ENCODE measurements at places on chromosomes 4 and X.

DNA sequence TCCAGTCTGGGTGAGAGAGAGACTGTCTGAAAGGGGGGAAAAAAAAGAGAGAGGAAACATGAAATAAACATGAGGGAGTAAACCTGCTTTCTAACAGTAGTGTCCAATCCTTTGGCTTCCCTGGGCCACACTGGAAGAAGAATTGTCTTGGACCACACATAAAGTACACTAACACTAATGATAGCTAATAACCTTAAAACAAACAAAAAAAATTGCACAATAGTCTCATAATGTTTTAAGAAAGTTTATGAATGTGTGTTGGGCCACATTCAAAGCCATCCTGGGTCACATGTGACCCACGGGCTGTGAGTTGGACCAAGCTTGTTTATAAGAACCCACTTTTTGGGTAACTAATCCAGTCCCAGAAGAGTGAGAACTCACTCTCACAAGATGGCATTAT is 30.3 kb downstream of the PDS5A start:
- no peak for DNase-seq

DNA sequence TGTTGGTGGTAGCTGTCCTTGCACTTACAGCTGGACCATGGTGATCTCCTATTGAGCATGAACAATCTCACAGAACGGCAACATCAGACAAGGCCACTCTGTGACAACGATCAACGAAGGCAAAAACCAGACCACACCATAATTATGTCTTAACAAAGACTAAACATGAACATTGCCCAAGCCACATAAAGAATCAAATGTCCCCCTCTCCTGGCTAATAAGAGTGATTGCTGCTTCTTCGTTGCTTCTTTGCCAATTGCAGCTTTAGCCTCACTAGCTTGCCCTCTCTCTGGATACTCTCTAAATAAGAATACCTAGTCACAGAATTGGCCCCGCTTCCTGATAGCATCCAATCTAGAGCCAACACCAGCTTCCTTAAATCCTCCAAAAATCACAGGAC is 41.5 kb upstream of the PGRMC1 start:
- DNase-seq = no peak

GRCh38 chr4:168723020-168723419 is 226.2 kb downstream of the PALLD start:
- no peak for DNase-seq

GRCh38 chr4:825063-825970 is 612 bp downstream of the CPLX1 start:
- no peak for DNase-seq

DNA sequence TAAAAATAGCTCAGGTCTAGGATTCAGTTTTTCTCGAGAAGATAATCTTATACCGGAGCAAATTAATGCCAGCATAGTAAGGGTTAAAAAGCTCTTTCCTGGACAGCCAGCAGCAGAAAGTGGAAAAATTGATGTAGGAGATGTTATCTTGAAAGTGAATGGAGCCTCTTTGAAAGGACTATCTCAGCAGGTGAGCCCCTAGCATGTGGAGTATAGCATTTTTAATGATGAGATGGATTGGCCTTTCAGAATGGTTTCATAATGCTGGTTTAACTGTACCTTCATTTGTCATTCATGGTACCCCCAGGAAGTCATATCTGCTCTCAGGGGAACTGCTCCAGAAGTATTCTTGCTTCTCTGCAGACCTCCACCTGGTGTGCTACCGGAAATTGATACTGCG is 79.4 kb downstream of the SLC10A6 start:
- DNase-seq = no peak

GRCh38 chrX:132044953-132045352 is 21.9 kb downstream of the STK26 start:
- no peak for DNase-seq

DNA sequence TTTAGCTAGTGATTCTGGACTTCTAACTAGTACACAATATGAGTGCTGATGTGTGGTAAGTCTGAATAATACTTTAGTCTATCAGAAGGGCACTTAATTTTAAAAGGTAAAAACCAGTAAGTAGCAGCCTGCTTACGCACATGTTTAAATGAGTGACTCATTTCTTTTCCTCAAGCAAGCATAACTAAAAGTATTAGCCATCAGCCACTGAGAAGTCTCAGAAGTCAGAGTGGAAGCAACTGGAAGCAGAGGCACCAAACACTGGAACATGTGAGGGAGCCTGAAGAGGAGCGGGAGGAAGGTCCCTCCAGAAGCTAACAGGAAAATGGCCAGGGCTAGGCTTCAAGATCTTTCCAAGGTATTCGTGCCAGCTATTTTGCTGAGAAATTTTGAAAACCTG is 257.7 kb downstream of the RAPGEF2 start:
- no peak for DNase-seq

All from stimulated activated CD8-positive, alpha-beta memory T cell treated with anti-CD3 and anti-CD28 coated beads, Interleukin-4, amount 100 ng/mL, for 24 hours (primary cell).